ENCODE measurements at places on chromosomes 6 and 20. TPM values are rescaled to one million over a fixed set of nuclear protein-coding genes. Genes with fewer than 3 reads are reported as not detected.

DNA sequence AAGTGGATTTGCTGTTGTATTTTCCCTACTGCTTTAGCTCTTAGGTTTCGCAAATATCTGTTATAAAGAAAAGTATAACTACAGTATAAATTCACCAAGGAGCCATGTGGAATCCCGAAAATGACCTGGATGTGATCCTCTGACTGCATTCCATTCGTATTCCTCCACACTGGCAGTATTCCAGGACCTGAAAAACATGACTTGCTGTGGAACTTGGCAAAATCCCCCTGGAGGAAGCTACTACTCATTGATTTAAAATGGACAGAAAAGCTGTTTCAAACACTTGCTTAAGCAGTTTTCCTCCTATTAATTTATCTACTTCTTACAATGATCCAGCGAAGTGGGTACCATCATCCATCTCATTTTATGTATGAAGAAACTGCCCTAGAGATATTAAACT lies 13.3 kb upstream of the ENPP5 start:
- no peak for DNase-seq

DNA sequence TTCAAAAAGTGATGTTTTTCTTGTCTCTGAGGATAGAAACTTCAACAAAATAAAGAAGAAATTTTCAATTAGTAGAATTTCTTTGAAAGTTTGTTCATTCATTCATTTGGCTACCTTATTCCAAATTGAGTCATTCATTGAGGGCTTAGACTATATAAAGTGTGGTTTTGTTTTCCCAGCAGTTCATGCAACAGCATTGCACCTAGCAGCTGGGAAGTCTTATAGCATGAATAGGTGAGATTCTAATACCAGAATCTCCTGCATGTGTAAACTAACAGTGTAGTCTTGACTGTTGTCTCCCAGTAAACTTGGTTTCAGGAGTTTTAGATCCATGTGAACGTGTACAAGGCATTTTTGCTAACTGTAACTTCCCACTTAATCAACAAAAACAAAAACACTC lies 7.1 kb downstream of the ESR1 start:
- no peak for DNase-seq

- DNase-seq: peak; percentile 37
Observed at GRCh38 chr20:20743511-20744169, 31.2 kb upstream of the RALGAPA2 start.

DNA sequence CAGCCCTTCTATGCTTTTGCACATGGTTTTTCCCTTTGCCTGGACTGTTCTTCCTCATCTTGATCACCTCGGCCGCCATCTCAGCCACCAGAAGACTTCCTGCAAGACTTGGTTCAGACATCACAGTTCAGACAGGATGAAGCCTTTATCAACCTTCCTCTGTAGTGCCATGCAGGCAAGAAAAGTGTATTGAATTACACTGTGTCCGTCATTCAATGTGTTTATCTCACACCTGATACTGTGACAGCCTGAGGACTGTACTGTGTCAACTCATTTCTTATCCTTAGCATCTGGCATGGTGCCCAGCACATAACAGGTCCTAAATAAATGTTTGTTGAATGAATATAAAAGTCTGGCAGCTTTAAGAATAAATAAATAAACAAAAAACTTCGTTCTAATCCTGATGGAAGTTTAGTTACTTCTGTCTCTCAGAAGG lies 133.3 kb upstream of the MAN1A1 start:
- DNase-seq: no peak

DNA sequence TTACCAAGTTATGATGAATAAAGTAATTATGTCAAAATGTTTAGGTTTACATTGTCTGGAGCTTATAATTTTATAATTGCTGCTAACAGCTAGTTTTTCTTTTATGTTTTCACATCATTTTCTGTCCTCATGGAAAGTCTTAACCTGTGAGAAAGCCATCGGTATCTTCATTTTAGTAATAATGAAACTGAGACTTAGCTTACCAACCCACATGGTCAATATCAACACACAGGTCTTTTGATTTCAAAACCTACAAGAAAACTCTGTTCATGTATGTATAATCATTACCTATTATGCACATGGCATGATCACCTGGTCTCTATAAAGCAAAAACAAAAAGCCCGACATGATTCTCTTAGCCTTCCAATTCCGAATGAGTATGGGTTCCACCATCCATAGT lies 61.9 kb downstream of the KCNQ5 start:
- no peak for DNase-seq

The CGAS gene
- 1.2 TPM for total RNA-seq

DNA sequence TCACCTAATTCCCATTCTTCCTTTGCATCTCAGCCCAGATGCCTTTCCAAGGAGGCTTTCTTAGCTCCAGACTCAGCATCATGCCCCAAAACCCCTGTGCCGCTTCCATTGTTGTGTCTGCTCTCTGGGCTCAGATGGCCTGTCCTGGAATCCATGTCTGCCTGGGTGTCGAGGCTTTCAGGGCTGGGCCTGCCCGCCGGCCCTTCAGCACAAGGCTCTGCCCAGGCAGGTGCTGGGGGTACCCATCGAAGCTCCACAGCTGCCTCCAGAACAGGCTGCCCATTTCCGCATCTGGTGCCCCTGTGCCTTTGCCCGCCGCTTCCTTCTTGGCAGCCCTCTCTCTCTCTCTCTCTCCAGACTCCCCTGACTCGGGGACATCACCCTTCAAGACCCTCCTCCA lies 1.2 kb downstream of the CPXM1 start:
- no peak for DNase-seq

GRCh38 chr6:105226598-105227294 lies 46.9 kb upstream of the POPDC3 start:
- DNase-seq: no peak

DNA sequence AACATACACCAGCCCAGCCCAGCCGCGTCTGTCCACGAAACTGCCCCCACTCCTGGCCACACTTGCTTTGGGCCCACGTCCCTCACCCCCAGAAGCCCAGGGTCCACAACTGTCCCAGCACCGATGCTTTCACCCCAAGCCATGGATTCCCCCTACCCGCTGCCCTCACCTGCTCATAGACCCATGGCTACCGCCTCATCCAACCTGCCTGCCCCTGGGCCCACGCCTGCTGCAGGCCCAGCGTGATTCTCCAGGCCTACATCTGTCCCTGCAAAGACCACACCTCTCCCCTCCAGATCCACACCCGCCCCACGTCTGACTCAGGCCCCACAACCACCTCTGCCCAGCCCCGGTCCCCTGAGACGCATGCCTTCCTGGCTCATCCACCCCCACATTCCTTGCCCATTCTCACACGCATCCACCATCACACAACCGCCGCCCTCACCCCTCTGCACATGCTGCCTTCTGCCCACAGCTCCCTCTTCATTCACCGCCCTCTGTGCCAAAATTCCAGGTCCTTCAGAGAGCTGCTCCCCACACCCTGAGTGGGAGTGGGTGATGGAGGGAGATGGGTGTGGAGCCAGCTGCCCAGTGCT lies 86.7 kb downstream of the GRM4 start:
- no peak for DNase-seq

DNA sequence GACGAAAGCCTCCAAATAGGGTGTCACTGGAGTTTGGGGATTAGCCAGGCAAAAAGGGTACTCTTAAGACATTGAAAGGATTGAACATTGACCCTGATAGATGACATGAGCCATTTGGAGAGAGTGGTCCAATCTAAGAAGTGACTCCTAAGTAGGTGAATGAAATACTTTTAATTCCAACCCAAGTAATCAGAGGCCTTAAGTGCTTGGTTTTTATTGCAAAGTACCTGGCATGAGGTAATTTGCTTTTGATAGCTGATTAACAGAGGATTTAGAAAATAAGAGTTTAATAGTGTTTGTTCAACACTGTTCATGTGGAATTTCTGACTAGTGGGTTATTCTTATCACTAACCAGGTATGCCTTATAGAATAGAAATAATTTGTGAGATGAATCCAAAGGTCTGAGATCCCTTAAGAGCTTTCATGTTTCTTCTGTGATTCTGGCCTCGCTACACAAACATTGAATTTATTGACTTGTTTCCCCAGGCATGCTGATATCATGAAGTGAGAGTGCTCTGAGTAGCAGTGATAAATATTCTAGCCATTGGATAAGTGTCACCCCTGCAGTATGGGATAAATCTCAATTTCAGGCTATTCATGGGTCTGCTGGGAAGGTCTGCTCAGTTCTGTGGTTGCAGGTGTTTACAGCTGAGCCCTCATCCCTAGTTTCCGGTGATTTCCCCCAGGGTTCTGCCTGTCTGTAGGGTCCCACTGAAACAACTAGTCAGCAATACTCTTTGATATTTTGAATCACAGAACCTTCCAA lies 6.5 kb downstream of the NCOA7 start:
- no peak for DNase-seq

- DNase-seq: no peak
Observed at GRCh38 chr6:47697925-47698324, 455 bp upstream of the ADGRF4 start.

DNA sequence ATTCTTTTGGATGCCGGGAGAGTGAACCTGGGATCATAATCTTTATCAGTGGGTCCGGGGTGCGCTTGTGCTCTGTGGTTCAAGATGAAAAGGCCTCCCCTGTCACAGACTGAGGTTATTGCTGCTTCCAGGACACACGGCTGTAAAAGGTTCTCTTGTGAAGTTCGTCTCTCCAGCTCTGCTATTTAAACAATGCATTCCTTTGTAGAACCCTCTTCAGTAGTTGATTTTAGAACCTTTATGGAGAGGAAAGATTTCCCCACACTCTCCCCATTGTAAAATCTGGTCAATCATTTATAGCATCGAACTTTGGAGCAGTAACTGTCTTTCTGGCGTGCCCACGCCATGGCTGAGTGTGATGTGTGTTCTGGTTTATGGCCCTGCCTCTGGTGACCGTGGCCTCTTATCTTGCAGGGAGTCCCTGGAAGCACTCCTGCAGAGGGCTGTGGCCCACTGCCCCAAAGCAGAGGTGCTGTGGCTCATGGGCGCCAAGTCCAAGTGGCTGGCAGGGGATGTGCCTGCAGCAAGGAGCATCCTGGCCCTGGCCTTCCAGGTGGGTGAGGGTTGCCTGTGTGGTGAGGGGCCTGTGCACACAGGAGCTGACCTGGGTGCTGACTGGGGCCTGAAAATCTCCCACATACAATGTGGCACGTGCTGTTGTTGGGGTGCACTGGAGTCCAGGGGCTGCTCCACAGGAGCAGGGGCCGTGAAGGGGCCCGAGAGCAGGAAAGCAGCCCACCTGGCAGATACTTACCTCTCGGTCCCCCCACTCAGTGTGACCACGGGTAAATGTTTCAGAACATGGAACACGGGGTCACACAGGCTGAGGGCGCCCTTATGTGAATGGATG lies 11.6 kb upstream of the C20orf204 start:
- DNase-seq: no peak

- no peak for DNase-seq
Observed at GRCh38 chr6:56953597-56954402, 1.1 kb upstream of the BEND6 start.

GRCh38 chr20:1469306-1469905 lies 2.8 kb upstream of the NSFL1C start:
- no peak for DNase-seq

- no peak for DNase-seq
Observed at GRCh38 chr20:46814366-46815232, 80.0 kb upstream of the EYA2 start.

GRCh38 chr6:16007146-16007545 lies 121.7 kb upstream of the MYLIP start:
- no peak for DNase-seq

The SLX4IP gene
- 7.5 TPM for total RNA-seq

GRCh38 chr6:70531133-70531532 lies 35.6 kb upstream of the SDHAF4 start:
- DNase-seq: no peak

The ANGPT4 gene
- total RNA-seq: not detected

- DNase-seq: no peak
Observed at GRCh38 chr6:84685983-84686584, 78.3 kb downstream of the TBX18 start.

GRCh38 chr20:46356195-46357029 lies 48.1 kb upstream of the CDH22 start:
- DNase-seq: no peak

The FAM162B gene
- 2.8 TPM for total RNA-seq

GRCh38 chr6:20417819-20418218 lies 16.1 kb downstream of the E2F3 start:
- DNase-seq: no peak

GRCh38 chr6:83114164-83114563 lies 46.7 kb downstream of the DOP1A start:
- no peak for DNase-seq

The STX11 gene
- 0.78 TPM for total RNA-seq

The APMAP gene
- 60.7 TPM for total RNA-seq

The MCHR2 gene
- 4.1 TPM for total RNA-seq

- no peak for DNase-seq
Observed at GRCh38 chr6:147741389-147741788, 232.9 kb downstream of the SAMD5 start.

- no peak for DNase-seq
Observed at GRCh38 chr6:18261877-18262276, 2.5 kb downstream of the DEK start.

DNA sequence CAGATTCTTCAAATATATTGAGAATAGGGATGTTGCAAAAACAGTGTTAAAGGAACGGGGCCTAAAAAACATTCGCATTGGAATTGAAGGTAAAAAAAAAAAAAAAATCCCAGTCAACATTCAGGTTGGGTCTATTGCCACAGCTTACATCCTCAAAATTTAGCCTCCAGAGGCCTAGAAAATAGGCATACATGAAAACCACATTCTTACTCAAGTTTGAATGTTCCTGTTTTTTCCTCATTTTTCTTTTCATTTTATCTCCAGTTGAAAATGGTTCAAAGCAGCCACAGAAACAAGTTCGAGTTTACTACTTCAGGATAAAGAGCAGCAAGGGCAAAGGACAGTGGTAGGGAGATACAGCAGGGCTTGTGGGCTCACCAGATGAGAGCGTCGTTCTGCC lies 41.9 kb downstream of the KCTD20 start:
- no peak for DNase-seq

DNA sequence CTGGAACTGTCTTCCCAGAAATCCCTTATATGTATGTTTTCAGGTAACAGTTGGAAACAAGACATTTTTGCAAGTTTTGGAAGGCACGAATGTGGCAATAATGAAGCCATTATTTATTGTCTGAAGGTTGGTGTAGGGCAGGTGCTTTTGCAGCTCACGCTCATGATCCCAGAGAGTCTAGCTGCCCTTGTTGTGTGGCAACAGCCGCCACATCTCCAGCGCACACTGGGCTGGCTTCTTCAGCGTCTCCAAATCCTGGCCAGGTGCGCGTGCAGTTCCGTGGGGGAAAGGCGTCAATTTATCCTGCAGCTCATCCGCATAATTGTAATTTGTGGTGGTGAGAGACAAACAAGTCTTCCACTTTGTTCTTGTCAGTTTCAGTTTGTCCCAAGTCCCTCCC lies 71.2 kb downstream of the TRDN start:
- no peak for DNase-seq
